ENCODE measurements at places on chromosomes 3 and 15.
A peak's percentile ranks its signal among the peaks of the same experiment; 100 is the strongest.

DNA sequence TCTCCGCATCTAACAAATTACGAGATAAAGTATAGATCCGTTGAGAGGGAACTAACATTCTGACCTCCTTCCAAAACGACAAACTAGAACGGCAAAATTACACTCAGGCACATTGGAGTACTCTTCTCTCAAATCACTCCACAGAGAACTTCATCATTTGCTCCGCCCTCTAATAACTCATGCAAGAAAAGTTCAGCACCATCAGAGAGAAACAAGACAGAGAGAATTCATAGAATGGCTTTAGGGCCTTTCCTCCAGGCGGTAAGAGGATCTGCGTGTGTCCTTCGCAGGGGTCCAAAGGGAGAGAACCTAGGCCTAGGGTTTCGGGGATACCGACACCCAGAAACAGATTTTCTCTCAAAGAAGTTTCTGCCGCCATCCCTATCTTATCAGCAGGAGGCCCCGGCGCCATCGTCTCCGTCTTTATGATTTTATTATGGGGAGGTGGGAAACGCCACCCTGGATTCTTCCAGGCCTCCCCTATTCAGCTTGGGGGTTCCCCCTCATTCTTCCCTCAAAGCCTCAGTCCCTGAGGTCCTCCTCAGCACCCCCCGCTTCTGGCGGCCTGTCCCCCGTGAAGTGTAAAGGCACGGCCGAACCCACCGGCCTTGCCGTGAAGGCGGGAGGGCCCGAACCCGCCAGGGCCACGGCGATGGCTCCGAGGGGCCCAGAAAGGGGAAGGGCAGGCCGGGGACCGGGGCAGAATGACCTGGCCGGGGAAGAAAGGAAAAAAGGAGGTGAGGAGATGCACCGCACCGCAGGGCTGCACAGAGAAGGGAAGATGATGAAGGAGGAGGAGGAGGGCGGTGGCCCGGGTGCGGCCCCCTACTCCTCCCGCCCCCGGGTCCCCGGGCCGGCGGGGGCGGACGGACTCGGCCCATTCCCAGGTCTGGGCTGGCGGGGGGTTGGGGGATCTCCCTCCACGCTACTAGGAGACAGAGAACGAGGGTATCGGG lies 768 bp downstream of the UBXN7 start:
- peak; percentile 12 for DNase-seq

GRCh38 chr3:45227946-45228345 lies 1.9 kb upstream of the TMEM158 start:
- no peak for DNase-seq

GRCh38 chr3:194054540-194054939 lies 81.4 kb upstream of the HES1 start:
- DNase-seq, result no peak

GRCh38 chr3:126256251-126256650 lies 75.9 kb upstream of the ALDH1L1 start:
- DNase-seq, result no peak

- no peak for DNase-seq
These were observed 11.9 kb downstream of the MCM2 start for GRCh38 chr3:127610105-127610504.

GRCh38 chr3:132001036-132001435 lies 33.8 kb downstream of the CPNE4 start:
- no peak for DNase-seq

DNA sequence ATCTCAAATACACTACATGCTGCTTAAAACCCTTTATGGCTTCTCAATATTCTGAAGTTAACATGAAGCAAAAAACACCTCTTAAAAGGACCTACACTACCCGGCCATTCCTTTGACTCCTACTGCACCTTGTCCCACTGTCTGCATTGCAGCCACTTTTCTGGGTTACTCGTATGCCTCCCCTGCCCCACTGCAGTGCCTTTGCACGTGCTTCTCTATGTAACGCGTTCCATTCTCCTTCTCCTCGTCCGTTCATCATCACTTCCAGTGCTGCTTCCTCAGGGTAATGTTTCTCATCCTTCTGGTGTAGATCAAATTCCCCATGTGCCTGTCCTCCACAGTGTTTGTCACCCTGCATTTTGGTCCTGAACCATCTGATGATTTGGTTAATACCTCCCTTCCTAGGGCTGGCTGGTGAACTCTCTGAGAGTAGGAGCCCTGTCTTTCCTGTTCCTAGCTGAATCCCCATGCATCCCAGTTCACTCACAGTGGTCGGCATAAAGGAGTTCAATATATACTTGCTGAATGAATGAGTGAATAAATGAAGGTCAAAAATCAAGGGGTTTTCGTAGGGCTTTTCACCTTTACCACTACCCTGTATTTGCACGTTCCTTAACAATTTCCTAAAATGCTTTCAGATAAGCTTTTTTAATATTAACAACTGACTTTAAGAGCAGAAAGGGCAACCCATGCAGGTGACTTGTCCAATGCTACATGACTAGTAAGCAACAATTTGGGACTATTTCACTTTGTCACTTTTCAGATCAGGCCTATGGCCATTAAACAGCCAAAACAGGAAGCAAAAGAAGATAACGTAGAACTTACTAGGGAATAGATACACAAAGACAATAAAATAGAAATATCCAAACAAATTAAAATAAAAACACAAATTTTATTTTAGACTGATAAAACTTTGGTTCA lies 2.4 kb upstream of the STT3B start:
- DNase-seq, result no peak

- no peak for DNase-seq
These were observed 35.4 kb downstream of the PCOLCE2 start for GRCh38 chr3:142853270-142854168.

DNA sequence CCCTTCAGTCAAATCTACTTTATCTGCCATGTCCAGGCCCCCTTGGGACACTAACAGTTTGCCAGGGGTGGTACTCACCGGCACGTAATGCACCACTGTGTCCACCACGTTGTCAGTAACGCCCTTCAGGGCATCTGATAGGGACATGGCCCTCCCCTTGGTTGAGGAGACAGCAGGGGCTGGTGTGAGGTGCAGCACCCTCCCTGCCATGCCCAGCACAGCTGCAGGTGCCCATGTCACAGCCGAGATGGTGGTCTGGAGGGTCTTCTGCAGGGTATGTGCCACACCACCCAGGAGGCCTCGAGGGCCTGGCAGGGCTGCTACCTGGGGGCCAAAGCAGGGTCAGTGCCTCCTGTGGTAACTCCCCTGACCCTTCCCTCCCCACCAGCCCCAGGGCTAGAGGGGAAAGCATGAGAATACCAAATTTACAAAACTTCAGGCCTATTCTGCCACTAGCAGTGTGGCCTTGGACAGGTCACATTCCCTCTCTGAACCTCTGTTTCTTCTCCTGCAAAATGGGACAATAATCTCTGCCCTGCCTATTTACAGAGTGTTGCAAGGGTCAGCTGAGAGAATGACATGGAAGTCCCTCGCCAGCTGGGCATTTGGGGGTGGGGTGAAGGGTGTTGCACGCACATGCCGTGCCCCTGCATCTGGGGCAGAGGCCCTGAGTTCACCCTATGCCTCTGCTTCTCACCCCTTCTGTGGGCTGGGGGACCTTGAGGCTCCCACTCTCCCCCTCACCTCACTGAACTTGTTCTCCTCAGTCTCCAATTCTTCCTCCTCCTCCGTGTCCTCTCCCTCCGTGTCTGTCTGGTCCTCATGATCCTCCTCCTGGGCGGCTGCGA lies 11.8 kb upstream of the KIF7 start:
- no peak for DNase-seq

GRCh38 chr15:101148166-101148880 lies 103.5 kb downstream of the CHSY1 start:
- DNase-seq, result no peak

- DNase-seq, result no peak
These were observed 136.1 kb upstream of the RBMS3 start for GRCh38 chr3:29144807-29145206.

- DNase-seq, result no peak
These were observed 52.3 kb downstream of the CRTAP start for GRCh38 chr3:33166095-33166494.

DNA sequence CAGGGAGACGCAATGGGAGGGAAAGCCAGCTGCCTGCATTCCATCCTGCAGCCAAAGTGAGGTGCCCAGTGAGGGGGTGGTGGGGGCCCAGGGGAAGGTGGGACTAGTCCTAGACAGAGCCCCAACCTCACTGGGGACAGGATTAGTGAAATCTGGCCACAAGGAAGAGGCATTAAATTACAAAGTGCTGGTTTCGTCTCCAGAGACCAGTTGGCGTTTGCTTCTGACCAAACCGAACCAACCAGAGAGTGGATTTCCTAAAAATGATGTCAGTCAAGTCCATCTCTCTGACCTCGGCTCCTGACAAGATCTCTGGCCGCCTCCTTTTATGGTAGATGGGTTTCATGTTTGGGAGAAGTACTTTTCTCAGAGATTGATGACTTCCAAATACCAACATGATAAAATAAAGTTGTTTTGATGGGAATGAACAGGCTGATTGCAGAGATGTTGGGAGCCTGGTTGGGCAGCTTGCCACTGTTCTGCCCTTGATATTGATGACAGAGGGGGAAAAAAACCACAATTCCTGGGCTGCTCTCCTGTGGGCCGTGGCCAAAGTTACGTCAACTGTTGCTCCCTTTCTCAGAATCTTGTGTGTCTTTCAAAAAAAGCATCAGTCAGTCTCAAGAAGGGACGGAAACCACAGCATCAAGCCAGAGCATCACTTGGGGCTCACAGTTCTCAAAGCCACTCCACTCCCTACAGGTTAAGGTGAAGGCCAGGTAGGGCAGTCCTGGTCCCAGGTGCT lies 24.6 kb downstream of the ITGA11 start:
- no peak for DNase-seq

DNA sequence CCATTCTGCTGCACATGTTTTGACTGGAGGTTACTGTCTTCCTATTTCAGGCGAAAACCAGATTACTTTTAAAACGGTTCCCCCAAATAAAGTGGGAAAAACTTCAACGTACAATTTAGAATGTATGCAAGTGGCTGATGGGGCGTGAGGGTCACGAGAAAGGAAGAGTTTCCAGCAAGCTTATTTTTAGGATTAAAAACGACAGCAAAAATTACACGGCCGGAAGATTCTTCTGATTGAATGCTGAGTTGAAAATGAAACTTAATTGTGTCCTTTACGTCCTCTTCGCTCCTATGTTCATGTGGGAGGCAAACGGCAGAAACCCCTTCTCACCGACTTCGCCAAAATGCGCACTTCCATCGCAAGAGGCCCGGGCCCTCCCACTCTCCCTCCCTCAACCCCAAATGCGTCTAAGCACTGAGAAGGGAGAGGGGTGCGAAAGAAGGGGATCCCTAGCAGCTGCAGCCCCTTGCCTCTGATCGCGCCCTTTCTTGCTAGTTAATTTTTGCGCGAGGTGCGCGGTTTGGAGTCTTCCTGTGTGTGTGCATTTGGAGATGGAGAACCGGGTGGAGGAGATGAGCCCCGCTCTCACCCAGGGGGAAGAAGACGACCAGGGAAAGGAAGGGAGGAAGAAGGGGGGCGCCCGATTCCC lies 656 bp downstream of the CD47 start:
- peak; percentile 60 for DNase-seq

DNA sequence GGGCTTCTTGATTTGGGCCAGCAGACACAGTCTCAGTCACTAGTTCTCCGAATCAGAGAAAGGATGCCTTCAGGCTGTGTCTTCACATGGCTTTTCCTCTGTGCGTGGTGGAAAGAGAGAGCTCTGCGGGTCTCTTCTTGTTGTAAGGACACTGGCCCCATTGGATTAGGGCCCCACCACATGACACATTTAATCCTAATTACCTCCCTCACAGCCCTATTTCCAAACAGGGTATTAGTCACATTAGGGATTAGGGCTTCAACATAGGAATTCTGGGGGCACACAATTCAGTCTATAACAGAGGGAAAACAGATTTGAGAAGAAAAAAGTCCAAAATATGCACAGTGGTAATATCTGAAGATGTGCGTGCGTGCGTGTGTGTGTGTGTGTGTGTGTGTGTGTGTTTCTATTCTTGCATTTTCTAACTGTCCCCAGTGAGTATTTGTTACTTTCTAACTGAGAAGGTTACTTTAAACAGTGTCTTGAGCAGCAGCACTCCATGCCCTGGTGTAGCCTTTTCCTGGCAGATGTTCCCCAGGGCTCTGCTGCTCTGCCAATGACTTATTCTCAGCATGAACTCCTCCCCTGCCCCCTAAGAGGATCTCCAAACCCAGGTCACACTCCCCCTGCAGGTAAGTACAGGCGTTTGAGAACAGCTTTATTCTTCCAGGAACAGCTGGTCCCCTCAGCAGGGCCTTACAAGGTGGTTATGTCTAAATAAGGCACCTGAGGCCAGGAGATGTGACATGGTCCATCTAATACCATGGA lies 72.9 kb downstream of the RPL39L start:
- DNase-seq, result peak; percentile 24

DNA sequence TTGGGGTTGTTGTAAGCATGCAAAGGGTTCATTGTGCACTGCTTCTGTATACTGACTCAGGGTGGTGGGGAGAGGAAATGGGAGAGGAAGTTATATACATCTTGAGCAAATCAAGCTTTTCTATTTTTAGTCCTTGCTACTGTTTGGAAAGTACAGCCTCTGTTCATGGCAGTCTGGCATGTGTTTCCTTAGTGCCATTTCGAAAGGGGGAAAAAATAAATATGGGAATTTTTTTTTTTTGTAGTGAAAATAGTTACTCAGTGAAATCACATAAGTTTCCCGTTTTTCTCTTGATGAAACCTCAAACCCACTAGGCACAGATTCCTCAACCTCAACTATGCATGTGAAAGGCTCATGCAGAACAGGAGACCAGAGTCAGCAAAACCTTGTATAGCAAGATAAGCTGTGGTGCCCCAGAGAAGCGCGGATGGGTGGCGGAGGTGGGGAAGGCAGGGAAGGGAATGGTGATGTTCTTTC lies 353.3 kb downstream of the LPP start:
- no peak for DNase-seq

DNA sequence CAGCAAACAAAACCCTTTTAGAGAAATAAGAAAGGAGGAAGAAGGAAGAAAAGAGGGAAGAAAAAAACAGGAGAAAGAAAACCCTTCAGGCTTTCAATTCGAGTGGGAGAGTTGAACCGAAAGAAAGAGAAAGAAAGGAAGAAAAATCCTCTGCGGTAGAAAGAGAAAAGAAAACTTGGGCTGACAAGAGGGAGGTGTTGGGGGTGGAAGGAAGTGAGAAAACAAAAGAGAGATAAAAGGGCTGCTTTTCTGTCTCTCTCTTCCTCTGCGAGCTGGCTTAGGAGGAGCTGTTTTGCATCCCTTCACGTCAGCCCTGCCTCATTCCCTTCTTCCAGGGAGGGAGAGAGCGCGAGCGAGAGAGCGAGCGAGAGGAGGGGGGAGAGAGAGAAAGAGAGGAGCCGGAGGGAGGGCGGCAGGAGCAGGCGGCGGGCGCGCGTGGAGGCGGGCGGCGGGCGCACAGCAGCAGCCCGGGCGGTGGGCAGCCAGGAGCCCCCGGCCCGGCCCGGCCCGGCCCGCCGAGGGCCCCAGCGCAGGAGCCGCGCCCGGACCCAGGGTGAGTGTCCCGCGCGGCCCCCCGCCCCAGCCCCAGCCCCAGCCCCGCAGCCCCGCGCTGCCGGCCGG lies at the start of gene ZNF710:
ZNF710 (plus strand) TSS at position 263 of the 621 bp plus-strand sequence. CDS start 65,814 bp downstream, outside the sequence.
- peak; percentile 24 for DNase-seq

DNA sequence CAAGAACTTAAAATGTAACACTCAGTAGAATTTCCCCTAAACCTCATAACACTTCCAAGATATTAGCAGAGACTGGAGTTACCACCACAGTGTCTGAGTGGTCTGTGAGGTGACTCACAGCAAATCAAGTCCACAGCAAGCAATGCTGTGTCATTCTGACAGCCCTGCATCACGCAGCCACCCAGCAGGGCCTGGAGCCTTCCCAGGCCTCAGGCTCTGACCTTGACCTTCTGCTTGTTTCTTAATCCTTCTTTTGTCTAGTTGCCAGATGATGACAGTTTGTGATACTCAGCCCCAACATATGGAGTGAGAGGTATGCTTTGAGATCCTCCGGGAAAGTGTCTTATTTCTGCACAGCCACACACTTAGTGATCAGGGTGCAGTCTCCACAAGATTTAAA lies 82.5 kb downstream of the TOP2B start:
- DNase-seq, result no peak
